Activated naive CD8-positive, alpha-beta T cell treated with anti-CD3 and anti-CD28 coated beads for 36 hours (primary cell): ENCODE measurements at places on chromosomes 6 and 20. TPM values are rescaled to one million over a fixed set of nuclear protein-coding genes. Genes with fewer than 3 reads are reported as not detected.

GRCh38 chr6:127013865-127014264 lies 104.6 kb upstream of the RSPO3 start:
- no peak overlapping the region for H3K4me3 ChIP-seq
- no peaks in the 10 kb centered on the region for H3K36me3 ChIP-seq
- H3K27ac ChIP-seq = no peak overlapping the region
- DNase-seq = no peak
- no peaks in the 10 kb centered on the region for H3K27me3 ChIP-seq

DNA sequence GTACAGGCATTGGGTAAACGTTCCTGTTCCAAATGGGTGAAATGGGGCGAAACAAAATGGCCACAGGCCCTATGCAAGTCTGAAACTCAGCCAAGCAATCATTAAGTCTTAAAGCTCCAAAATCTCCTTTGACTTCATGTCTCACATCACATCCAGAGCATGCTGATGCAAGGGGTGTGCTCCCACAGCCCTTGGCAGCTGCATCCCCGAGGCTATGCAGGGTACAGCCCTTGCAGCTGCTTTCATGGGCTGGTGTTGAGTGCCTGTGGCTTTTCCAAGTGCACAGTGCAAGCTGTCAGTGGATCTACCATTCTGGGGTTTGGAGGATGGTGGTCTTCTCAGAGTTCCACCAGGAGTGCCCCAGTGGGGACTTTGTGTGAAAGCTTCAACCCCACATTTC lies 270.0 kb upstream of the CDYL start:
- no peak for DNase-seq
- H3K4me3 ChIP-seq = no peak overlapping the region
- H3K4me1 ChIP-seq = no peaks in the 10 kb centered on the region
- no peaks in the 10 kb centered on the region for H3K36me3 ChIP-seq
- H3K27me3 ChIP-seq = peaks cover 33% of the 10 kb centered on the region

DNA sequence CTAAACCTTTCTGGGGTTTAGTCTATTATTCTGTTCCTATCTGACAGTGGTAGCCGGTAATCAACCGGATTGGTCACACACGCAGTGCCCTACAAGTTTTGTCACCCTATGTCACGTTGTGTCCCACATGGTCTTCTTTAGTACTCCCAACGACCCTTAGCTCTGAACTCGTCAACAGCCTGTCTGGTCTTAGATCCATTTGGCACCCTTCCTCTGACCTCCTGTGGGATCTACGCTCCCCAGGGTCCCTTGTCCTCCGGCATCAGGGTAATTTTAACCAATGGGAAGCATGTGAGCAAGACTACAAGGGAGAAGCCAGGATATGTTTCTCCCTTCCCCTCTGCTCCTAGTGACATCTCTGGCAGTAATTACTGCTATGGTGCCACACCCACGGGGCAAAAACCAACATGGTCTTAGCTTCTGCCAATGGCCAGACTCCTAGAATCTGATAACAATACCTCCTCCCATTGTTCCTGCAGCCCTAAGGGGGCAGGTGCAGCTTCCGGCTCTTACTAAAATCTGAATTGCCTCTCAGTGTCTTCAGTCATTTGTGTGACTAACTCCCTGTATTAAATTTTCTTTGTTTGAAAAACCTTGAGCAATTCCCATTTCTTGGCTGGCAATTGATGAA lies 56.6 kb downstream of the MAFB start:
- DNase-seq = no peak
- H3K27me3 ChIP-seq = peaks cover 3% of the 10 kb centered on the region
- H3K4me1 ChIP-seq = no peaks in the 10 kb centered on the region
- H3K27ac ChIP-seq = no peak overlapping the region
- no peak overlapping the region for H3K4me3 ChIP-seq

GRCh38 chr6:22106961-22107360 lies 189.9 kb downstream of the PRL start:
- DNase-seq = no peak
- no peak overlapping the region for H3K4me3 ChIP-seq
- no peak overlapping the region for H3K27ac ChIP-seq
- H3K27me3 ChIP-seq = no peaks in the 10 kb centered on the region
- H3K36me3 ChIP-seq = peaks cover 4% of the 10 kb centered on the region
- peaks cover 11% of the 10 kb centered on the region for H3K4me1 ChIP-seq

The PACSIN1 gene
- 0.28 TPM for total RNA-seq

The MAFB gene
- total RNA-seq = not detected

The C4B gene
- 4.0 TPM for total RNA-seq

GRCh38 chr6:138103871-138104270 lies 3.3 kb downstream of the PERP start:
- no peak overlapping the region for H3K4me3 ChIP-seq
- no peak overlapping the region for H3K27ac ChIP-seq
- no peak for DNase-seq
- peaks cover 49% of the 10 kb centered on the region for H3K27me3 ChIP-seq
- peaks cover 8% of the 10 kb centered on the region for H3K4me1 ChIP-seq

GRCh38 chr6:6760002-6760401 lies 171.5 kb downstream of the LY86 start:
- no peak overlapping the region for H3K4me3 ChIP-seq
- DNase-seq = no peak
- H3K27me3 ChIP-seq = no peaks in the 10 kb centered on the region
- no peaks in the 10 kb centered on the region for H3K36me3 ChIP-seq
- H3K4me1 ChIP-seq = peaks cover 5% of the 10 kb centered on the region
- no peak overlapping the region for H3K27ac ChIP-seq

The DDX27 gene
- 67.6 TPM for total RNA-seq

The SAMHD1 gene
- 43.2 TPM for total RNA-seq

GRCh38 chr6:43280234-43280633 lies 17.8 kb upstream of the SLC22A7 start:
- no peaks in the 10 kb centered on the region for H3K36me3 ChIP-seq
- peaks cover 8% of the 10 kb centered on the region for H3K4me1 ChIP-seq
- no peak for DNase-seq

DNA sequence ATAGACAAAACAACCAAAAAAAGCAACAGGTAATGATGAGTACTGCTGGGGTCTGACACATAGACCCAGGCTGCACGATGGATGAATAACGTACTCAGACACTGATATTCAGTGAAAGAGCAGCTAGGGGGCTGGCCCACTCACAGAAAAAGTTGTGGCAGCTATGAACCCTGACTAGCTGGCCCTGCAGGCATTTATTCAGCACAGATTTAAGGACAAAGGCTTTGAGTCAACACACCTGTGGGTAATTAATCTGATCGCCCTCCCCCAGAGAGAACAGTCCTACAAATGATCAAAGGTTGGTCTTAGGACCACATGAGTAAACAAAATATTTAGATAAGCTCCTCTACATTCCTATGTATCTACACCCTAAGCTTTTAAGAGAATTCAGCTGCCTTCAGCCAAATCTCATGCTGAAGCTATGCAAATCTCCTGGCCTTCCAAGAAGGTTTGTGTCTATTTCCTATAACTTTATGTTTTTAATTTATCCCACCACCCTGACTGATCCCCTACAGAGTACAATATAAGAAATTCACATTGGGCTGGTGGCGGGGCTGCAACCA lies 81.7 kb upstream of the NXT1 start:
- no peaks in the 10 kb centered on the region for H3K36me3 ChIP-seq
- no peak overlapping the region for H3K4me3 ChIP-seq
- H3K27ac ChIP-seq = no peak overlapping the region
- DNase-seq = no peak

DNA sequence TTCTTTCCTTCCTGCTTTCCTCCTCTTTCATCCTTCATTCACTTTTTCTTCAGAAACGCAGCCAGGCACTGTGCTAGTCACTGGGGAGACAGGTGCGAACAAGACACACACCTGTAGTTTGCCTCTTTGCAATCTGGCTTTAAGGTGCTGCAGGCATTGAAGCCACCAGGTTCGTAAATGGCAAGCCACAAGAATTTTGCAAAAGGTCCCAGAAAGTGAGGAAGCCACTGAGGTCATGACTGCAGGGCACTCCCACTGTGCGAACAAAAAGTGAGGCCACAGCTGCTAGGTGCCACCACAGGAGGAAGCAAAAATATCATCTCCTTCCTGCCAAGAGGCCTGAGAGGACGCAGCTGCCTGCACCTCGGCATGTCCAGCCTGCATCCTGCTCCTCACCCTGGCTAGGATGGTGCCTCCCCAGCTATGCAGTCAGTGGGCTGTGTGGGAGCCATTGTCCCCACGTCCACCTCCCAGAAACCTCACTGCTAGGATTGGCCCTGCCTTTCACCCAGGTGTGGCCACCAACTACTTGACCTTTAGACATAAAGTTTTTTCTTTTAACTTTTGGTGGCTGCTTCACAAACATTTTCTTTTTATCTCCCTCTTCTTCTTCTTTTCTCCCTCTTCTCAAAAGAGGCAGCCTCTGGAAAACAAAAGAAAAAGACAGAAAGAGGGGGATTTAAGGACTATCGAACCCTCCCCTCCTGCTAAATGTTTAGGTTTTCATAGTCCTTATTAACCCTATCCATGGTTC lies 230.8 kb downstream of the BCAS1 start:
- peaks cover 9% of the 10 kb centered on the region for H3K36me3 ChIP-seq
- H3K4me3 ChIP-seq = peak overlapping the region; percentile 66
- H3K4me1 ChIP-seq = peaks cover 70% of the 10 kb centered on the region
- H3K27me3 ChIP-seq = no peaks in the 10 kb centered on the region

- no peak overlapping the region for H3K27ac ChIP-seq
- no peaks in the 10 kb centered on the region for H3K36me3 ChIP-seq
- peaks cover 14% of the 10 kb centered on the region for H3K4me1 ChIP-seq
- no peaks in the 10 kb centered on the region for H3K27me3 ChIP-seq
These were observed 13.1 kb downstream of the TLDC2 start for GRCh38 chr20:36888880-36889516.

- H3K27me3 ChIP-seq = no peaks in the 10 kb centered on the region
- no peaks in the 10 kb centered on the region for H3K4me1 ChIP-seq
- H3K4me3 ChIP-seq = no peak overlapping the region
- no peak overlapping the region for H3K27ac ChIP-seq
These were observed 308.3 kb downstream of the CDH4 start for GRCh38 chr20:61560361-61560853.

DNA sequence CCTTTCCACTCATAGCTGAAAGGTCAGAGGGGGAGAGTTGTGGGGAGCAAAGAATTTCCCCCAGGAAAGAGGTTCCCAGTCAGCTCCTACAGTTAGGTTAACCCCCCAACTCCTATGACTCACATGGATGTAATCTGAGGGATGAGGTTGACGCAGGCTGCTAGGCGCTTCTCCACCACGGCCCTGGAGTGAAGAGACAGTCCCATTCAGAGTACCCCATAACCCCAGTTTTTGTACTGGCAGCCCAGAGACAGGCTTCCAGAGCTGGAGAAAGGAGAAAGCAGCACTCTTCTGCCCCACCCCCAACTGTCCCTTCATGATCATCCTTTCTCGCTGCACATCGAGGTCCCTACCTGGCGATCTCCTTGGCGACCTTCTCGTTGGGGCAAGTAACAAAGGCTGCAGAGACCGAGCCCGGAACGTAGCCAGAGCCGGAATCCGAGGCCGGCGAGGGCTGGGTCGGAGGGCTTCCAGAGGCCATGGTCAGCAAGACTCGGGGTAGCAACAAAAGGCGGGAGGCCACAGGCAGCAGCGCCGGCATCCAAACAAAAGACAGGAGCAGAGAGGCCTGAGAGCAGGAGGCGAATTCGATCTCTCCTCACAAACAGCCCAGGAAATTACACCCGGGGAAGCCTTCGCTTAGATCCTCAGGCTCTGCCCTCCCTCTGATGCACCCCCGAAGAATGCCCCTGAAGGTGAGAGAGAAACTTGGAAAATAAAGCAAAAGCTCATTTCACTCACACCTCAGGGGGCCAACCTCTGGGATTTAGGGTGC lies 592 bp downstream of the CUTA start:
- H3K27me3 ChIP-seq = no peaks in the 10 kb centered on the region
- H3K4me1 ChIP-seq = peaks cover 59% of the 10 kb centered on the region
- peak overlapping the region; percentile 99 for H3K27ac ChIP-seq
- no peak for DNase-seq
- peak overlapping the region; percentile 96 for H3K4me3 ChIP-seq

DNA sequence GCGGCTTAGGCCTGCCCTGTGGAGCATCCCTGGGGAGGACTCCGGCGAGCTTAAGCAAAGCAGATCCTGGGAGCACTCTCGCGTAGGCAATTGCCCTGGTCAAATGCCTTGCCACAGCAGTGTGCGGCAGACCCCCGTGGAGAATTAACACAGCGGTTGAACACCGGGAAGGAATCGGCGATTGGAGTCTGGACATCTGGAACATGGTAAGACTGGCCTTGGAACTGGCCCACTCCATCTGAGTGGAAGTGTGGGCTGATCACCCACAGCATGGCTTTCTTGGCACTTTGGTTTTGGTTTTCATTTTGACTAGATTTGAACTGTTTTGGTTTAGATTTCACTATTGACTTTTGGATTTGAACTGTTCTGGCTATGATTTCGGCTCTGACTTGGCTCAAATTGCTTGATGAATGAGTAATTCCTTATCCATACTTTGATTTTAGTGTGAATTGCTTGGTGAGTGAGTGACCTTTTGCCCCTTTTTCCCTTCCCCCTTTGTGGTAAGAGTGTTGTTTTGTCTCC lies 300.7 kb downstream of the RNGTT start:
- no peak for DNase-seq
- no peaks in the 10 kb centered on the region for H3K27me3 ChIP-seq
- H3K4me3 ChIP-seq = no peak overlapping the region
- peaks cover 85% of the 10 kb centered on the region for H3K36me3 ChIP-seq
- no peak overlapping the region for H3K27ac ChIP-seq
- peaks cover 5% of the 10 kb centered on the region for H3K4me1 ChIP-seq

The PCSK2 gene
- total RNA-seq = not detected

DNA sequence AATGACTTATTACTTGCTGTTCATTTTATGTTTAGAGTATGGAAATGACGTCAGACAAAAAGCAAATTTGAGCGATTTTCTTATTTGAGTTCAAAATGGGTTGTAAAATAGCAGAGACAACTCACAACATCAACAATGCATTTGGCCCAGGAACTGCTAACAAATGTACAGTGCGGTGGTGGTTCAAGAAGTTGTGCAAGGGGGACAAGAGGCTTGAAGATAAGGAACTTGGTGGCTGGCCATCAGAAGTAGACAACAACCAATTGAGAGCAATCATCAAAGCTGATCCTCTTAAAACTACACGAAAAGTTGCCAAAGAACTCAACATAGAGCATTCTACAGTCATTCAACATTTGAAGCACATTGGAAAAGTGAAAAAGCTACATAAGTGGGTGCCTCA lies 43.8 kb downstream of the REV3L start:
- H3K4me1 ChIP-seq = peaks cover 32% of the 10 kb centered on the region
- H3K27ac ChIP-seq = no peak overlapping the region
- no peak overlapping the region for H3K4me3 ChIP-seq
- peaks cover 18% of the 10 kb centered on the region for H3K36me3 ChIP-seq
- H3K27me3 ChIP-seq = no peaks in the 10 kb centered on the region

DNA sequence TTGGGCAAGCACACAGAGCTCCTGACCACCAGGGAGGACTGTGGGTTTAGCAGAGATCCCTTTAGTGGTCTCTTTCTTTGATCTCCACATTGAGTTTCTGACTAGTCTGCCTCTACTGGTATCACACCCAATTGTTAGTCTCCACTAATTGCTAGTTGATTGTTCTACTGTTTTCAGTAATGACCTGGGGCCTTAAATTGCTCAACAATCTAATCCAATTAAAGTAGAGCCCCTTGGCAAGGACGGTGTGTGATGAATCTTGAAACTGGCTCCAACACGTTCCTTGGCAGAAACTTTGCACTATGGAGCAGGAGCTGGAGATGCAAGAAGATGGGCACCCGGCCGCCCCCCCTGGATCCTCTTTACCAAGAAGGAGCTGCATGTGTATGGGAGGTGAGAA lies 12.3 kb downstream of the FAM50B start:
- H3K27ac ChIP-seq = no peak overlapping the region
- peaks cover 20% of the 10 kb centered on the region for H3K27me3 ChIP-seq
- no peaks in the 10 kb centered on the region for H3K36me3 ChIP-seq
- no peak for DNase-seq
- H3K4me1 ChIP-seq = no peaks in the 10 kb centered on the region

The ECT2L gene
- total RNA-seq = not detected
